ENCODE measurements at places on chromosomes 1 and 21.

- no peaks in the 10 kb centered on the region for H3K36me3 ChIP-seq
- no peak for DNase-seq
- H3K27ac ChIP-seq: no peak overlapping the region
- no peaks in the 10 kb centered on the region for H3K4me1 ChIP-seq
Measured at GRCh38 chr1:29875557-29876028, 639.3 kb downstream of the PTPRU start.

DNA sequence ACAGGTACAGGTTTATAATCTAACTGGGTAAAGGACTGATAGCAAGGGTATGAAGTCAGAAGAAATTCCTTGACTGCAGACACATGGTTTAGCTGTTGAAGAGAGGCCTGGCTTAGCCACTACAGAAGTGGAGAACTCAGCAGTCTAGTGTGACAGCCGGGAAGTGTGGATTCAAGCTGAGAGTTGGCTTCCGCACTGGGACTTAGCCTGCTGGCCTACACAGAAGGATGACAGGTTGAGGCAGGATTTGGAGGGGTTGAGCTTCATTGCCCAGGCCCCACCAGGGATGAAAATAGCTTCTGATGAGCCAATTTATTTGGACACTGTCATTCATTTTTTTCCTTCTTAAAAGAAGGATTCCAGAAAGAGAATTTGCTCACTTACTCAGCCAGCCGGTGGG lies 284.4 kb downstream of the PCP4 start:
- no peak for DNase-seq
- H3K4me3 ChIP-seq: no peak overlapping the region
- no peaks in the 10 kb centered on the region for H3K36me3 ChIP-seq
- H3K27ac ChIP-seq: no peak overlapping the region
- H3K4me1 ChIP-seq: no peaks in the 10 kb centered on the region
- H3K27me3 ChIP-seq: no peaks in the 10 kb centered on the region

DNA sequence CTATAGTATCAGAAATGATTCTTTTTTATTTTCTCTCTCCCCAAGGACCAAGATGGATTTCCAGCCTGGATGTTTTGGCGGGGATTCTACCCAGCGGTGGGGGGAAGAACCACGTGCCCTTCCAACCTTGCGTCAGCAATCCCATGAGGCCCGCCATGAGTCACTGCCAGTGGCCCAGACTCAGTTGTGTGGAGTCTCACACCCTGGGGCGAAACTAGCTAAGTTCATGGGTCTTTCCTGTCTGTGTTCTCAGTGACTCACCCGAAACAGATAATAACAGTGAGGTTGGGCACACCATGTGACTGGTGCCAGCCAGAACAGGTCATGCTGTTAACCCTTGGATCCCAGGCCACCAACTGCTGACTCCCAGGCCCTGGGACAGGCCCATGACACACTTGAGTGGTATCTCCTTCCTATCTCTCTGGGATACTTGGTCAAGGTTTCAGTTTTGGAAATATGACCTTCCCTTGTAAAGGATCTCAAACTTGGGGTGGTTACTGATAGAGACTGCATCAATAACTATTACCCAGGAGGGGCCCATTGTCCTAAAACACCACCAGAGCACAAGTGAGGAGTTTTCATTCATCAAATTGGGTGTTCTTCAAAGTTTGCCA lies 98.0 kb upstream of the DUSP10 start:
- H3K4me3 ChIP-seq: no peak overlapping the region
- no peak overlapping the region for H3K27ac ChIP-seq
- no peak for DNase-seq
- H3K27me3 ChIP-seq: no peaks in the 10 kb centered on the region
- H3K36me3 ChIP-seq: no peaks in the 10 kb centered on the region
- H3K4me1 ChIP-seq: no peaks in the 10 kb centered on the region

GRCh38 chr1:93820554-93821422 lies 58.2 kb downstream of the DNTTIP2 start:
- no peak overlapping the region for H3K27ac ChIP-seq
- no peaks in the 10 kb centered on the region for H3K36me3 ChIP-seq
- DNase-seq: no peak
